ENCODE measurements at places on chromosomes 1 and 21. TPM values are rescaled to one million over a fixed set of nuclear protein-coding genes. Genes with fewer than 3 reads are reported as not detected.

The RGSL1 gene
- total RNA-seq: not detected

The SLC1A7 gene
- total RNA-seq: not detected

The CYP4A11 gene
- total RNA-seq: not detected

The CD48 gene
- not detected for total RNA-seq

The TAL1 gene
- total RNA-seq: 30.3 TPM

The MSH4 gene
- total RNA-seq: 0.18 TPM

The PGLYRP3 gene
- total RNA-seq: not detected

The ZBTB37 gene
- total RNA-seq: 2.8 TPM

The PDZK1IP1 gene
- not detected for total RNA-seq

The FAM72A gene
- 4.6 TPM for total RNA-seq

The OLFML2B gene
- total RNA-seq: 0.28 TPM

The IGSF9 gene
- under 0.01 TPM for total RNA-seq

The MEX3A gene
- total RNA-seq: 12.3 TPM

The CD1D gene
- total RNA-seq: not detected

The FAM110D gene
- total RNA-seq: 2.5 TPM

The ENO1 gene
- total RNA-seq: 2,016 TPM

The C8B gene
- not detected for total RNA-seq

The SYT11 gene
- total RNA-seq: 29.9 TPM

The GBP7 gene
- total RNA-seq: not detected

The CAPN8 gene
- not detected for total RNA-seq

The C1orf141 gene
- not detected for total RNA-seq

The TACSTD2 gene
- 0.18 TPM for total RNA-seq

The DISC1 gene
- 13.6 TPM for total RNA-seq

The HTR6 gene
- total RNA-seq: not detected

The AMPD1 gene
- not detected for total RNA-seq

The FLG2 gene
- total RNA-seq: not detected

The PEAR1 gene
- total RNA-seq: 23.2 TPM

The CLCA4 gene
- total RNA-seq: not detected

The COL8A2 gene
- total RNA-seq: 0.09 TPM

The EXTL1 gene
- not detected for total RNA-seq

The ELAVL4 gene
- total RNA-seq: not detected
